Vein endothelial cell (primary cell): ENCODE measurements at places on chromosomes 7 and 10. TPM values are rescaled to one million over a fixed set of nuclear protein-coding genes. Genes with fewer than 3 reads are reported as not detected.

SEMA3C gene
- 0.33 and 0.38 TPM in 2 replicates for total RNA-seq

NKX2-3 gene
- total RNA-seq = not detected in 2 replicates

PPP1R3C gene
- total RNA-seq = 0.65 and 0.86 TPM in 2 replicates

CLDN3 gene
- 0.98 TPM in 1 of 2 replicates, not detected in the other for total RNA-seq

HYAL4 gene
- 0.86 and 0.98 TPM in 2 replicates for total RNA-seq

ZWINT gene
- 24.5 and 40.1 TPM in 2 replicates for total RNA-seq

CPA4 gene
- total RNA-seq = 0.29 and 0.65 TPM in 2 replicates

GDF2 gene
- total RNA-seq = not detected in 2 replicates

DRGX gene
- not detected in 2 replicates for total RNA-seq

KCP gene
- not detected in 2 replicates for total RNA-seq

GCK gene
- 0.19 and 0.65 TPM in 2 replicates for total RNA-seq

ASB10 gene
- not detected in 2 replicates for total RNA-seq

DPYSL4 gene
- total RNA-seq = 47.4 and 50.4 TPM in 2 replicates

CRYGN gene
- total RNA-seq = not detected in 2 replicates

HMX2 gene
- total RNA-seq = not detected in 2 replicates

CNTNAP2 gene
- total RNA-seq = not detected in 2 replicates

PIK3AP1 gene
- total RNA-seq = 0.33 and 0.38 TPM in 2 replicates
